ENCODE measurements at places on chromosomes 13 and 19.
A peak's percentile ranks its signal among the peaks of the same experiment; 100 is the strongest.

DNA sequence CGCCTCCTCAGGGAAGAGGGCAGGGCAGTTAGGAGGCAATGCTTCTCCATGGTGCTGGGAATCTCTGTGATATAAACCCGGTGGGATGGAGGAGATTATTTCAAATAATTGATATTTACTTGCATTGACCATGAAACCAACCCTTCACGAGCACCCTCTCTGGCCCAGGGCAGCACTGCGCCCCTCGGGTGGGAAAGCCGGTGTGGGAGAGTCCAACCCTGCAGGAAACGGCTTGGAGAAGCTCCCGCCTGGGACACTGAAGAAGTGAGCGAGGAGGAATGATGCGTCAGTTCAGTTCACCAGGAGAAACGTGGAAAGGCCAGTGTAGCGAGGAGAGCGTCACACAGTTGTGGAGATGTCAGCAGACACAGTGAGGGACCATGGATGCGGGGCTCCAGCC is 99.9 kb downstream of the COL4A2 start:
- DNase-seq: no peak

DNA sequence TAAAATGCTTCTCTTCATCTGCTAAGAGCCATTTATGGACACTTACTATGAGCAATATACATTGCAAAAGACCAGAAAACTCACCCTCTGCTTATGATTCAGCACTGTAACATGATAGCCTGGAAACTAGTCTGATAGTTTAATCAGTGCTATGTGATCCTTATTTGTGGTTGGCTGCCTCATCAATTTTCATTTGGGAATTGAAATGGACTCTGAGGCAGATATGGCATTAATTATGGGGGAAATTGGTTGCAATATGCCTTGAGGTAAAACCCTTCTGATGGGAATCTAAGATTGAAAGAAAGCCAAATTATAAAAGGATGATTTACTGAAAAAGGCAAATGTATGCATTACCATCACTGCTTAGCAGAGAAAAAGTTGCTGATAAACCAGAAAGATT is 33.5 kb downstream of the FAM216B start:
- no peak for DNase-seq

- DNase-seq: no peak
These were observed 8.2 kb downstream of the REX1BD start for GRCh38 chr19:18596752-18597157.

DNA sequence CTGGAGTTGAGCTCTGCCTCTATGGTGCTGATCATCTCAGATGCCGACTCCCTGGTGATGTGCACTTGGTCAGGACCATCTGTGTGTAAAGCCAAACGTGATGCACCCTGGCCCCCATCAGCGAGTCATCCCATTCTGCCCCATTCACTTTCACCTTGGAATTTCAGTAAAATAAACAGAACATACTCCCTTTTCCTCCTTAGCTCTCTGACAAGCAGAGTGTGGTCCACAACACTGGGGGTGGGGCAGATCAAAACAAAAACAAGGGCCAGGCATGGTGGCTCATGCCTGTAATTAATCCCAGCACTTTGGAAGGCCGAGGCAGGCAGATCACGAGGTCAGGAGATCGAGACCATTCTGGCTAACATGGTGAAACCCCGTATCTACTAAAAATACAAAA is 12.3 kb downstream of the CEACAM20 start:
- DNase-seq: no peak

- no peak for DNase-seq
These were observed 6.8 kb downstream of the WDFY2 start for GRCh38 chr13:51590971-51591627.

- no peak for DNase-seq
These were observed 3.9 kb downstream of the GPR108 start for GRCh38 chr19:6733338-6734095.

DNA sequence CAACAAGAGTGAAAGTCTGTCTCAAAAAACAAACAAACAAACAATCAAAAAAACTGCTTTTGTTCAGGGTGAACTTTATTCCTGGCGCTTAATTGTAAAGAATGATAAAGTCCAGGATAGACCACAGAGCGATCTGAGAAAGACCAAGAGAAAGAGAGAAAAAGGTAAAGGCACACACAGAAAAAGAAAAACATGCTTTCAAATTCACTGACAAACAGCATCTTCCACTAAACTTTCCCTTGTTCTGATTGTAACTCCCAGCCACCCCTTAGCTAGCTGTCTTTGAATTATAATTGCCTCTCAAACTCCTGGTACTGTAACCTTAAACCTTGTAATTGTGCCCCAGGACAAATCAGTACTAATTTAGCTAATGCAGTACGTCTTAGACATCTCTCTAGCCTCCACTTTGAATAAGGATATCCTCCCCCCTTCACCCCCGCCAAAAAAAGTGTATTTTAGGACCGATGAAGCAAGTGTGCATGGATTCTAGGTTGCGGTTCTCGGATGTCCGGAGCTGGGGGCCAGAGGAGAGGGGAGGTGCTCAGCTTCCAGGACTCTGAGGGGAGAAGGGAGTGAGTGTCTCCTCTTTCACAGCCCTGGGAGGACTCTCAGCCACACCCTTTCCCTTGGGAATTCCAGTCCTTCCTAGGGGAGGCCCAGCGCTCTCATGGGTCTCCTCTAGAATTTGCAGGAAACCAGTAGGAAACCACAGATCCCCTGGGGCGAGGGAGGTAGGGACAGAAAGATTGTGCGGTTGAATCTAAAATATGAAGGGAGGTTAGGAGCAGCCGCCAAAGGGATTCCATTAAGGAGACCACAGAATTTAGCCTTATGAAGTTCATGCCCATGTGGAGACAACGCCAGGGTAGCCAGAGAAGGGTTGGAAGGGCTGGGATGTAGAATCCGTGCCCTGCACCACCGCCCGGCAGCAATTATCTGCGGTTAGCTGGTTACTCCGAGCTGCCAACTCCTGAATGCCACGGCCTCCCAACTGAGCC is 19.7 kb downstream of the ZNF536 start:
- no peak for DNase-seq

- no peak for DNase-seq
These were observed 169.2 kb downstream of the URI1 start for GRCh38 chr19:30111021-30111855.

GRCh38 chr19:14425696-14426138 is 6.6 kb upstream of the DDX39A start:
- no peak for DNase-seq

DNA sequence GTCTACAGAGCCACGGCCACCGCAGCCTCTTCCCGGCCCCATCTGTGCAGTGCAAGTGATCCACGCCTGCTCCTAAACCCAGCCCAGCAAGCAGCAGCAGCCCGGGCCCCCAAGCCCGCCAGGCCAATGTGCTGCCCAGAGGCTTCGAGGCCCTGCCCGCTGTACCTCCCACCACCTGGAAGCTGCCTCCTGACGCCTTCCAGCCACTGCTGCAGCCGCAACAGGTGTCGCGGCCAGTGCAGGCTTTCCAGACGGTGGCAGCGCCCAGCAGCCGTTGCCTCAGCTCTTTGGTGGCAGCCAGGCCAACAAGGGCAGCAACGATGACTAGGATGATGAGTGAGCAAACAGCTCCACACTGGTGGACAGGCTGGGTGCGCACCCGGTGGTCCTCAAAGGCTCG is 50.2 kb upstream of the TPM4 start:
- DNase-seq: no peak

DNA sequence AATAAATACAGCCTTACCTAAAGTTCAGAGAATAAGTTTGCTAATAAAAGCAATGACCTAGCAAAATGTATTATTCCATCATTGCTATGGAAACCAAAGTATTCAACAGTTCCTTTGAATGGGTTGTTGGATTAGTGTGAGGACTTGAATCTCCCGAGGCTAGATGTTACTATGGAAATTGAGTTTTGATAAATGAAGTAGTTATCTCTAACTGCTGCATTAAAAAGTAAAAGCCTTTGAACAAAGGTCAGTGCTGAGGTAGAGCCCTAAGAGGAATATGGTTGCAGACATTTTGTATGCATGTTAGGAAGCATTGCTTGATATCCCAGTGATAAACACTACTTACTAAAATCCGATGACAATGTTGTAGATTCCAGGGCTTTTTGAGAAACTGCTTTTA is 6.2 kb downstream of the KLF5 start:
- no peak for DNase-seq

GRCh38 chr19:10692673-10693264 is 8.5 kb upstream of the QTRT1 start:
- DNase-seq: no peak

DNA sequence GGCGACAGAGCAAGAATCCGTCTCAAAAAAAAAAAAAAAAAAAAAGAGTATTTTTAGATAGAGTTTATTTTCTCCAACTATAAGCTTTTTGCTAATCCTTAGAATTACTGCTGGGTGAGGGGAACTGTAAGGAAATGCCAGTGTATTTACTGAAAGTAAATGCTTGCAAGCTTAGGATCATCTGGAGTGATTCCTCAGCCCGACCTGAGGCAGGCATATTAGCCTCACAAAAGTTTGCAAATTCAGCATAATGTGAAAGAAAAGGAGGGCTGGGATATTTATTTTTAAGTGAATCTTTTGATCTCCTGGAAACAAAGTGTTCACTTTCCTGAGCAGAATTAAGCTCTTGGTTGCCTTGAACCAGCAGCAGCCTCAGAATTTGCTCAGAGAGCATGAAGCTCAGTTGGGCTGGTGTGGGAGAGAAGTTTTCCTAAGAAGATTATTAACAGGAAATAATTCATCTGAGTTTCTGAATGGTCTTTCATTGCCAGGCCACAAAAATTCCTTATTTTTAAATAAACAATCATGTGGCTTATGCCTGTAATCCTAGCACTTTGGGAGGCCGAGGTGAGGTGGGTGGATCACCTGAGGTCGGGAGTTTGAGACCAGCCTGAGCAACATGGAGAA is 24.7 kb upstream of the SPATA13 start:
- no peak for DNase-seq

DNA sequence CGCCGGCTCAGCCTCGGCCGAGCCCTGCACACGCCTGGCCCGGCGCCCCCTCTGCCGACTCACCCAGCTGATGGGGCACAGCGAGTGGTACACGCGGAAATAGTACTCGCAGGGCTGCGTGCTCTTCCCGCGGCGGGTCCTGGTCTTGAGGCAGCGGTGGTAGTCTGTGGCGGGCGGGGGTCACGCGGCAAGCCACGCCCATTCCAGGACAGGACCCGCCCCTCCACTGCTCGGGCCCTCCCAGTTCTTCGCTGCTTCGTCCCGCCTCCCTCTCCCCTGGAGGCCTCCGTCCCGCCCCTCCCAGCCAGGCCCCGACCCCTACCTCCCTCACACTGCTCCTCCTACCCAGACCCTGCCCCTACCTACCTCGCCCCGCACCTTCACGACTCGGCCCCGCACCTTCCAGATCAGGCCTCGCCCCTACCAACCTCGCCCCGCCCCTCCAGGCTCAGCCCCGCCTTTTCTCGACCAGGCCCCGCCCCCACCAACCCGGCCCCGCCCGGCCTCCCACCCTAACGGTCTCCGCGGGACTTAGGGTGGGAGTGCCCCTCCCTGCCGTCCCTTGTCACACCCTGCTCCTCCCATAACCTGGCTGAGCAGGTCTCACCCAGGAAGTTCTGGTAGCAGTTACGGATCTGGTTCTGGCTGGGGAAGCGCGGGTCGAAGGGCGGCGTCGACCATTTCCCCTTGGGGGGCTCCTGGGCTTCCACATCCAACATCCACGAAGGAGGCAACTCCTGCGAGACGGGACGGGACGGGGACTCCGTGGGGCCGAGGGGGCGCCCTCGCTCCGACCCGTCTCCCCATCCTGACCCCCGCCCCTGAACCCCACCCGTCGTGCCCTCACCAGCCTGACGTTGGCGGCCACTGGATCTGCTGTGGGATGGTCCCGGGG is 469 bp downstream of the COX6B2 start:
- DNase-seq: peak; percentile 57

DNA sequence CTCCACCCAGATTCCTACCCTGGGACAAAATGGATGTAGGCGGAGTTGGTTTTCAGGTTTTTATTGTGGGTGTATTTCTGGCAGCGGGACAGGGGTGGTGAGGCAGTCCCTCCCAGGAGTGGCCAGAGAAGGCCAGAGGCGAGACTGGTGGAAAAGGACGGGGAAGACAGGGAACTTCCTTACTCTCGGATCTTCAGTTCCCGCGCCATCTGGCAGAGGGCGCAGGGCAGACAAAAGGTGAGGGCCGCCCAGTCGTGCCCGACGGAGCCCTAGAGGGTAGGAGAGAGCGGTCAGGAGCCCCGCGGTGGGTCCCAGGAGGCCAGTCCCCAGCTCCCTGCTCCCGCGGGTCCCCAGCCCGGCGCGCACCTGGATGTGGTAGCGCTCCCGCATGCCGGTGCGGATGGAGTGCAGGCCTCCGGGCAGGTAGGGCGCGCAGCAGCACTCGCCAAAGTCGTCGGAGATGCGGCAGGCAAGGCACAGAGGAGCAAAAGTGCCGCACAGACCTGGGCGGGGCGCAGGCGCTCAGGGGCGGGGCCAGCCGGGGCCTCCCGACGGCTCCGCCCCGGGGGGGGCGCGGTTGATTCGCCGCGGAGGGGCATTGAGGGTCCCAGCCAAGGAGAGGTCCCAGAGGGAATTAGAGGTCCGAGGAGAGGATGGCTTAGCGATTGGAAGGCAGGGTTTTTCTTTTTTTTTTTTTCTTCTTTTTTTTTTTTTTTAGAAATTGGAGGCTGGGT is 3.0 kb downstream of the CNFN start:
- DNase-seq: peak; percentile 54

DNA sequence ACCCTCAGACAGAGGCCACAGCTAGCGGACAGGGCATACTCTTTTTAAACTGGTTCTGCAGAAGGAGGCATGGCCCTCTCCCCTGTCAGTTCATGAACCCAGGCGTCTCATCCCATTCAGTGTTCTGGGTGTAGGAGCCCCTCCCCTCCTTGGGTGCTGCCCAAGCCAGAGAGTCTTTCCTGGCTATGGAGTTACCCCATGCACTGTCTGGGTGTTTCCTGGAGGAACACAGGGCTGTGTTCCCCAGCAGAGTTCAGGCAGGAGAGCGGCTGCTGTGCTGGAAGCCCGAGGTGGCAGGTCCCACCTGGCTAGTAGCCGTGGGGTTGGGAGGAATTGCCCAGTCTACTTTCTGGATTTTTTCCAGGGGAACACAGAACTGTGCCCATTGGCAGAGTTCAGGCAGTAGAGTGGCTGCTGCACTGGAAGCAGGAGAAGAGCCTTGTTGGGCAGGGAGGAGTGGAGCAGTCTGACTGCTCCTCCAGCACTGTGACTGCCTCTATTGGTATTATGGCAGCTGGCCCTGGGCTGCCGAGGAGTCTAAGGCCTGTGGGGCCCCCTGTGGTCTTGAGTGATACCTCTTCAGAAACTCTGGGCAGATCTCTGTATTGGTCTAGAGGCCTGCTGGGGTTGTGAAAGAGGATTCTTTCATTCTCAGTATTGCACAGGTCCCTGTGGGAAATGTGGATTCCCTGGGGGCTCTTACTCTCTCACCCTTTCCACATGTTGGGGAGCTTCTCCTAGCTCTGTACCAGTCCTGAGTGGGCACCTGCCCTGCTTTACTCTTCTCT is 168.3 kb downstream of the PCDH20 start:
- no peak for DNase-seq

All from naive thymus-derived CD8-positive, alpha-beta T cell (primary cell).